Osteocyte (in vitro differentiated cells): ENCODE measurements at places on chromosomes 16 and 17. TPM values are rescaled to one million over a fixed set of nuclear protein-coding genes. Genes with fewer than 3 reads are reported as not detected.

Gene FGF11
- total RNA-seq: 1.3 and 1.5 TPM in 2 replicates

Gene UNC45B
- not detected in 2 replicates for total RNA-seq

Gene RHBDF2
- total RNA-seq: 14.5 and 17.5 TPM in 2 replicates

Gene GP1BA
- total RNA-seq: not detected in 2 replicates

Gene PLA2G10
- not detected in 2 replicates for total RNA-seq

Gene LITAFD
- not detected in 2 replicates for total RNA-seq

Gene SGSM2
- total RNA-seq: 49.6 and 56.0 TPM in 2 replicates

Gene GRAP
- total RNA-seq: not detected in 2 replicates

Gene PRR35
- total RNA-seq: not detected in 2 replicates

Gene CHST4
- not detected in 2 replicates for total RNA-seq

Gene IRF8
- not detected in 2 replicates for total RNA-seq

Gene GALK1
- 30.3 and 31.2 TPM in 2 replicates for total RNA-seq

Gene STH
- total RNA-seq: not detected in 2 replicates

Gene TMIGD1
- not detected in 2 replicates for total RNA-seq

Gene SCGB1C2
- total RNA-seq: not detected in 2 replicates

Gene NLRC3
- not detected in 2 replicates for total RNA-seq

GRCh38 chr16:8113843-8114242, 476.5 kb downstream of the TMEM114 start:
- DNase-seq: no peak

DNA sequence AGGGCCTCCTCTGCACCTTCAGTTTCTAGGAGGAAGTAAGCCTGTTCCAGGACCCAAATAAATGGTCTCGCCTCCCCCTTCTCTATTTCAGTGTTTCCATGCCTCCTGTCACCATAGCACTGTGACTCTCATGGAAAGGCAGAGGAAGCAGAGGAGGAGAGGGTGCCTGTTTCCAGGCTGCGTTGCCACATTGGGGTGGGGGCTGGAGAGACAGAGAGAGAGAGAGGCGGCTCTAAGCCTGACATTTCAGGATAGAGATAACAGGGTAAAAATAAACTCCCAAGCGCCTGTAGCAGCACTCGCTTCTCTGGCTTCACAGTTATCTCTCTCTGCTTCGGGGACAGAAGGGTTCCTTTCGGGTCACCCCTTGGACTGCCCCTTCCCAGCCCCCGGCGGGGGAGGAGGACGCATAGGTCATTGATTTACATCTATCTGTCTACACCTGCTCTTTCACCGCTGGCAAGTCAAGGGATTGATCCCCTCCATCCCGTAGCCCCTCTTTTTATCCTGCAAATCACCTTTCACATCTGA, 71.2 kb upstream of the MRTFB start:
- DNase-seq: no peak

- DNase-seq: no peak
Measured at GRCh38 chr17:30570596-30571265, 93.5 kb downstream of the GOSR1 start.

GRCh38 chr17:73410586-73411312, 98.9 kb upstream of the CDC42EP4 start:
- DNase-seq: no peak

GRCh38 chr17:72284806-72285205, 164.0 kb downstream of the SOX9 start:
- DNase-seq: no peak

DNA sequence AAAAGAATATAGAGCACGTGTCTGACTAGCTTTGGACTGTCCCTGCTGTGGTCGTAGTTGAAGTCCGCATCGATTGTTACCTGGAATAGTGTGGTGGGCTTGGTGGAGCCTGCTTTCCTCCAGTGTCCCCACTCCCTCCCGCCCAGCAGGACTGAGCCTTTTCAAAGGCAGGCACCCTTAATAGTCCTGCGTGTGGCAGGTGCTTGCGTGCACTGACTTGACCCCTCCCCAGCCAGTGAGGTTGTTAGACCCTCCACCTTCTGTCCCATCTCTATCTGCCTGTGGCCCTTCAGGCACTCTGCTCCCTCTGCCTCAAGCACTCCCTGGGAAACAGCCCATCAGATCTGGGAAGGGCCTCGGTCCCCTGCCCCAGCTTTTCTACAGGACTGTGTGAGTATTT, 36.6 kb downstream of the TMEM11 start:
- DNase-seq: no peak

- no peak for DNase-seq
Measured at GRCh38 chr16:88459366-88460073, 6.4 kb downstream of the ZFPM1 start.

DNA sequence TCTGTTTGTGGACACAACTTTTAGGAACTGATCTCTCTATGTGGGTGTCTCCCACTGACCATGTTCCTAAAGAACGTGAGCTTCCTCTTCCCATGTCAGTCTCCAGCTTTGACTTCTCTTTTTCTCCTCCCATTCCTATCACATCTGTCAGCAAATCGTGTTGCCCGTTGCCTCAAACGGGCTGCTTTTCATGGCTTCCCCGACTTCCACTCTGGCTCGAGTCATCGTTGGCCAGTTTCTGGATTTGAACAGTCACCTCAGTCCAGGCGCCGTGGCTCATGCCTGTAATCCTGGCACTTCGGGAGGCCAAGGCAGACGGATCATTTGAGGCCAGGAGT, 5.4 kb downstream of the ABCC1 start:
- no peak for DNase-seq

DNA sequence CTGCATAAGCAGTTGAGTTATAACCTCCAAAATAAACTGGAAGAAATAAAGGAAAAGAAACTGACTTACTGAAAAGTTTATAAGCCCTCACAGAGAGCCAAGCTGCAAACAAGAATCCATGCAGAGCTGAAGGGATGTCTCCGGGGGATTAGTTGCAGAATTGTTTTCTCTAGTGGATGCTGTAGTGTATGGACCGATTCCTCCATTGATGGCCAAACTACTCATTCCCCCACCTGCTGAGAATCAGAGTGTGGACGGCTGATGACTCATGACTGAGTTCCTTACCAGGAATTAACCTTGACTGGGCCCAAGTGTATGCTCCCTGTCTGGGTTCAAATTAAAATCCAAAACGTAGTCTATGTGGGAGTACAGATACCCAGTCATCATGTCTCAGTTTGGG, 93.9 kb upstream of the CDH8 start:
- DNase-seq: no peak

- DNase-seq: no peak
Measured at GRCh38 chr17:12282056-12282455, 261.4 kb downstream of the MAP2K4 start.

- DNase-seq: no peak
Measured at GRCh38 chr17:76734080-76734840, 2.9 kb downstream of the SRSF2 start.

GRCh38 chr17:58789160-58789559, 33.5 kb downstream of the PPM1E start:
- DNase-seq: no peak

DNA sequence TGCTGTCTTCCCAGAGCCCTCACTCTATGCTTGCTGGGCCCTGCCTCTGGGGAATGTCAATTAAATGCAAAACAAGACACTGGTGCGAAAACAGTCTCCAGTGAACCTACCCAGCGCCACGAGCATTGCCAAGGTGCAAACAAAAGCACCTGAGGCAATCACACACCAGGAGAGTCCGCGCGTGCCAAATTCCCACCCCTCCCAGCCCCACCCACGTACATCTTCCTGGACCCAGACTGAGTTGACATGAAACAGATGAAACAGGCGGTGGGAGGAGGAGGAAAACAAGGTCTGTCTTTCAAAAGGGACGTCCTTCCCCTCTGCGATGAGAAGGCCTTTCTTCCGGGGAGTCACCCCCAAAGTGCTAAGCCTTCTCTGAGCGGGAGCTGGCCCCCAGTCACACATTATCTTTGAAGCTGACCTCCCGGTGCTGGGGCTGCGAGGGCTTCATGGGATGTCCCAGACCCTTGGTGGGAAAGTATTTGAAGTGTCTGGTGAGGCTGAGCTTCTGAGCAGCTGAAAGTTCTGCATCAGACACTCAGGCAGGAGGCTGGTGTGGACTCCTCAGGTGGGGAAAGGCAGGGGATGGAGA, 200.4 kb downstream of the AXIN2 start:
- peak; percentile 67 for DNase-seq

- no peak for DNase-seq
Measured at GRCh38 chr17:19457046-19457445, 46.0 kb downstream of the RNF112 start.

GRCh38 chr16:29304251-29304650, 102.3 kb downstream of the NPIPB11 start:
- DNase-seq: no peak

DNA sequence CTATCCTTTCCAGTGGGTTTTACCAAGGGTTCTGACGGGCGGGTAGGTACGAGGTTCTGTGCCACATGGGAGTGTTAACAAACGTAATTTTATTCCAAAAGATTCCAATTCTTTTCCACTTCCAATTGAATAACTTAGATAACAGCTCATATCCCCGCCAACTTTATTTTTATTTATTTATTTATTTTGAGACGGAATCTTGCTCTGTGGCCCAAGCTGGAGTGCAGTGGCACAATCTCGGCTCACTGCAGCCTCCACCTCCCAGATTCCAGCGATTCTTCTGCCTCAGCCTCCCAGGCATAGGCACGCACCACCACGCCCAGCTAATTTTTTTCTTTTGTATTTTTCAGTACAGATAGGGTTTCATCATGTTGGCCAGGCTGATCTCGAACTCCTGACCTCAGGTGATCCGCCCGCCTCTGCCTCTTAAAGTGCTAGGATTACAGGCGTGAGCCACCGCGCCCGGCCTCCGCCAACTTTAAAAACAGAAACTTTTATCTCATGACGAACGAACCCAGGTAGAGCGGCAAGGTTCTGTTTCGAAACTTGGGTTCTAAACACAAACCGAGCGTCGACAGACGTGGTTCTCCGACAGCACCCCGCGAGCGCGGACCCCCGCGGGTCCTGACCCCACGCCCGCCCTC, 613 bp downstream of the ECI1 start:
- no peak for DNase-seq

DNA sequence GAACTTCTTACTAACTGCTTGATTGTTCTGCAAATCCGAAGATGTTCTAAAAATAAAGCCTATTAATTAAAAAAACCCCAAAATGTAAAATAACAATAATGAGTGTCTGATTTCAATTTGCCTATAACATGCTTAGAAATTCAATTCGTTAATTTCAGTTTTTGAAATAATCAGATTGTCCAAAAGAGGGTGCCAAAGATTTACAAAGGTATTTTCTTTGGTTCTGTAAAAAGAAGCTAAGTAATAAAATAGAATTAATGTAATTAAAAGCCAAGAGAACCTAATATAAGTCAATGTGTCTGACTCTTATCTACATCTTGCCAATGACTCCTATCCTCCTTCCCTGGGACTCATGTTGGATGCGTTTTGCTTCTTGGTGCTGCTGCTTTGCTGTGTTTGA, 75.0 kb upstream of the CPHXL start:
- no peak for DNase-seq

GRCh38 chr17:5485270-5486205, at the start of gene DERL2:
DERL2 (minus strand) TSS chr17:5486178; CDS start chr17:5486161, 17 bp downstream.
- no peak for DNase-seq

- peak; percentile 70 for DNase-seq
Measured at GRCh38 chr17:82964851-82965341, 114.5 kb upstream of the METRNL start.

DNA sequence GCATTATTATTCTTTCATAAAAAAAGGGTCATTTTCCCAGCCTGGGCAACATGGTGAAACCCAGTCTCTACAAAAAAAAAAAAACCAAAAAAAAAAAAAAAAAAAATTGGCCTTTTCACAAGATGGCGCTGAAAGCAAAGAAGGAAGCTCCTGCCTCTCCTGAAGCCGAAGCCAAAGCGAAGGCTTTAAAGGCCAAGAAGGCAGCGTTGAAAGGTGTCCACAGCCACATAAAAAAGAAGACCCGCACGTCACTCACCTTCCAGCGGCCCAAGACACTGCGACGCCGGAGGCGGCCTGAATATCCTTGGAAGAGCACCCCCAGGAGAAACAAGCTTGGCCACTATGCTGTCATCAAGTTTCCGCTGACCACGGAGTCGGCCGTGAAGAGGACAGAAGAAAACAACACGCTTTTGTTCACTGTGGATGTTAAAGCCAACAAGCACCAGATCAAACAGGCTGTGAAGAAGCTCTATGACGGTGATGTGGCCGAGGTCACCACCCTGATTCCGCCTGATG, 4.9 kb upstream of the PGAP6 start:
- DNase-seq: no peak

DNA sequence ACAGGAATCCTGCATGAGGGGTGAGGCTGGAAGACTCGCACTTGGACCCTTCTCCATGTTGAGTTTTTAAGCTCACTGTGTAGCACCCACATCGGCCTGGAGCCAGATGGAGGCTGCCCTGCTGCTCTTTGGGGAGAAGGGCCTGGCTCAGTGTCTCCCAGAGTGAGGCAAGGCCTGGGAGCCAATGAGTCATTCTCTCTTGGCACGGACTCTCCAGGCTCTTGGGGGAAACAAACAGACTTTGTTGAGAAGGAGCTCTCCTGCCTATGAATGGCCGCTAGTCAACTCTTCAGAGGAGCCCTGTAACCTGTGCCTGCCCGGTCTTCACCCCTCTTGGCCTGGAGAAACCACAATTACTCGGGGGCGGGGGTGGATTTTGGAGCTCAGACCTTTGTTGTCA, 50.8 kb upstream of the MAF start:
- DNase-seq: no peak

- no peak for DNase-seq
Measured at GRCh38 chr17:10111907-10112452, 86.4 kb downstream of the GAS7 start.

- DNase-seq: no peak
Measured at GRCh38 chr16:2384426-2384825, 43.9 kb upstream of the ABCA3 start.

DNA sequence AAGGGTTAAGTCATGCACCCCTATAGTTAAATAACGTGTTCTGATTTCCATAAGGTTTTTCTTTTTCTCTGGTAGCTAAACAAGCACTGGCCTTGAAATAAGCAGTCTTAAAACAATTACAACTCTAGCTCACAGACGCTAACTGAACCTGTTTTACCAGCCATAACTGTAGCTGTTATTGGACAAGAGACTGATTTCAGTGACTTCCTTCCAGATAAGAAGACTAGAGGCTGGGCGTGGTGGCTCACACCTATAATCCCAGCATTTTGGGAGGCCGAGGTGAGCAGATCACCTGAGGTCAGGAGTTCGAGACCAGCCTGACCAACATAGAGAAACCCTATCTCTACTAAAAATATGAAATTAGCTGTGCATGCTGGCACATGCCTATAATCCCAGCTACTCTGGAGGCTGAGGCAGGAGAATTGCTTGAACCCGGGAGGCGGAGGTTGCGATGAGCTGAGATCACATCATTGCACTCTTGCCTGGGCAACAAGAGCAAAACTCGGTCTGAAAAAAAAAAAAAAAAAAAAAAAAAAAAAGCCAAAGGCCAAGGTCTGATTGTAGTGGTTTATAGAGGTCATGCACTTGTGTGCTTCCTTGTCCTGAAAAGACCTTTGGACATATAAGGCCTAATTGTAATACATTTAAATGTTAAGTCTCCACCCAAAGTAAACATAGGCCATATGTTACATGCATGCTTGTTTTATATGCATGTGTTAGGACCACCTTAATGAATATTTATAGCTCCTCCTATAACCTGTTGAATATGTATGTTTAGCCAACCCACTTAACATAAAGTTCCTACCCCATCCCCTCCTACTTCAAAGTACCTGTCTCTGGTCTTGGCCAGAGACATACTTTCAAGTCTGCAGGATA, 319.5 kb upstream of the CA10 start:
- DNase-seq: no peak
